ENCODE measurements at places on chromosomes 6 and 20.

DNA sequence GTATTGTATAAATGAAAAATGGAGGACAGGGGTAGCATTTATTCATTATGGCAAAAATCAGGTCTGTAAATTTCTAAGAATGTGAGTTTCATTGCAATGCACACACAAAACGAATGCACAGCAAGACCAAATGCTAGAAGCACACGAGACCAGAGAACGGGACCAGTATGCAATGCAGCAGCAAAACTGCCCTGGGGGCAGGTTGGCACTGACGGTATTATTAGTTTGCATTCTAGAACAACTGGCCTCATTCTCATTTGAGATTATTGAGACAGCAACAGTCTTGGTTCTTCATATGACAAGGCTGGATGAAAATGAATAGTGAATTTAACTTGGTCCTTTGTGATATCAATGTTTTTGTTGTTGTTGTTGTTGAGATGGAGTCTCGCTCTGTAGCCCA is 9.0 kb upstream of the MTRES1 start:
- DNase-seq: no peak

DNA sequence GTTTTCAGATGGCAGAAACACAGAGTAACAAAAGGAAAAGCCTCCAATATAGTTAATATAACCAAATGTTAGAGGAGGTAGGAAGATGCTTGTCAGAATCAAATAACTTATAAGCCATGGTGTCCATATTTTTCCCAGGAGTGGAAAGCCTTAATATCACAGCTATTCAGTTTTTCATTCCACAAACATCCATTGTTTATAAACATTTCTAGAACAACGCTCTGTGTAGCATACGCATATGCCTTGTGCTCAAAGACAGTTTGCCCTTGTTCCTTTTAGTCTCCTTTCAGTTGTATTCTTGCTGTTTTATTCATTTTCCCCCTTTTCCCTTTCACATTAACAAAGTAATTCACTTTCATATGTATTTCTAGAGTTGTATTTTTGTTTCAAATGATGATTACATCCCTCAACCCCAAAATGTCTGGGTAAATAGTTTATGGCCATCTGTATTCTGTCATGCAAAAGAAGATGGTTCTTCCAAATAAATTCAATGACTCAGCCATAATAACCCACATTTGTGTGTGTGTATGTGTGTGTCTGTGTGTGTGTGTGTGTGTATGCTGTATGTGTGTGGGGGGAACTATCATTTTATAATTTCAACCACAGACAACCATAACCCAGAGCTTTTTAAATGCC is 455.7 kb upstream of the SOX4 start:
- DNase-seq: no peak

GRCh38 chr6:80438772-80439171 is 332.3 kb downstream of the BCKDHB start:
- DNase-seq: no peak

GRCh38 chr20:53097371-53097770 is 125.2 kb downstream of the TSHZ2 start:
- no peak for DNase-seq
